Smooth muscle cell of the pulmonary artery (primary cell): ENCODE measurements at places on chromosomes 6 and 20. TPM values are rescaled to one million over a fixed set of nuclear protein-coding genes. Genes with fewer than 3 reads are reported as not detected.

Gene RBBP8NL
- total RNA-seq: not detected in 2 replicates

Gene EDN3
- total RNA-seq: not detected in 2 replicates

Gene SLC2A4RG
- 20.9 and 27.9 TPM in 2 replicates for total RNA-seq

Gene JARID2
- total RNA-seq: 8.2 and 8.3 TPM in 2 replicates

Gene TMEM14A
- 19.4 and 36.5 TPM in 2 replicates for total RNA-seq

Gene STMND1
- not detected in 2 replicates for total RNA-seq

Gene SNX3
- 155 and 207 TPM in 2 replicates for total RNA-seq

Gene POLR3F
- 11.6 and 12.1 TPM in 2 replicates for total RNA-seq

Gene SIRPG
- total RNA-seq: not detected in 2 replicates

Gene BANF2
- not detected in 2 replicates for total RNA-seq

Gene RAB32
- 70.8 and 89.8 TPM in 2 replicates for total RNA-seq

Gene FRK
- 1.6 and 2.8 TPM in 2 replicates for total RNA-seq

Gene SCRT2
- not detected in 2 replicates for total RNA-seq

Gene PRRT1
- total RNA-seq: 0.36 and 0.39 TPM in 2 replicates

Gene UTRN
- total RNA-seq: 105 and 165 TPM in 2 replicates

Gene TTLL9
- total RNA-seq: 0.07 TPM in 1 of 2 replicates, not detected in the other

Gene ASIP
- total RNA-seq: not detected in 2 replicates

Gene TREM2
- not detected in 2 replicates for total RNA-seq

Gene NOX3
- not detected in 2 replicates for total RNA-seq

Gene PLEKHG1
- 0.59 and 2.4 TPM in 2 replicates for total RNA-seq

Gene LY6G6C
- total RNA-seq: not detected in 2 replicates

Gene NKAPL
- total RNA-seq: 0.96 and 1.7 TPM in 2 replicates

Gene RRAGD
- total RNA-seq: 3.8 and 3.9 TPM in 2 replicates

Gene OR2H1
- total RNA-seq: not detected in 2 replicates

Gene MYCT1
- total RNA-seq: 6.0 and 13.0 TPM in 2 replicates

Gene PACSIN1
- total RNA-seq: 0.07 TPM in 1 of 2 replicates, not detected in the other

Gene MRAP2
- 2.7 and 11.2 TPM in 2 replicates for total RNA-seq

Gene ATP6V1G2
- 1.5 and 4.3 TPM in 2 replicates for total RNA-seq

Gene RNGTT
- total RNA-seq: 16.4 and 17.9 TPM in 2 replicates

Gene GGTLC1
- total RNA-seq: not detected in 2 replicates

Gene STK4
- total RNA-seq: 29.5 and 38.2 TPM in 2 replicates

Gene PI16
- total RNA-seq: 0.59 and 1.8 TPM in 2 replicates

Gene PTK7
- total RNA-seq: 36.5 and 85.2 TPM in 2 replicates
